ENCODE measurements at places on chromosomes 3 and 15.

DNA sequence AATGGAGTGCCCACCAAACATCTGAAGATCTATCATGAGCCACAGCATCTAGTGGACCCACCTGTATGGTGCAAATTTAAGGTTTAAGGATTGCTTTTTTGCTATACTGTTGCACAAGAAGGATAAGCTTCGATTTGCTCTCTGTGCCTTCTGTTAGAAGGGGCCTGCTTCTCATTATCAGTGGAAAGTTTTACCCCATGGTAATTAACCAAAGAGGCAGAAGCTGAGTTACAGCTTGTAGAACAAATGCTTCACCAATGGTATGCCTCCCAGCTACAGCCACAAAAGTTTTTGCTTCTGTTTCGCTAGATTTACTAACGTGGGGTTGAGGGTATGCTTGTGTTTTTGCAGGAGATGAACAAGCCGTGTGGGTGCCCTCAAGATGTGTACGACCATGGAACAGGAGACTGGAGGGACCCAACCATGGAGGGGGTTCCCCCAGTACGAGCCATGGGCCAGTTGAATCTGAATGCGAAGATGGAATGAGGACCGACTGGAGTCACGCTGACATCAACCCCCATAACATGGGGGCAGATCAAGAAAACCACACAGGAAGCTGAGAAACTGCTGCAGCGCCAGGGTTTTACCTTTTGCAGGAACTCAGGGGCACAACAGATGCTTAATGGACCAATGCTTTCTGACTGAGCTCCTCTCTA is 43.5 kb downstream of the ACAD9 start:
- peak; percentile 52 for DNase-seq

- DNase-seq = no peak
Measured at GRCh38 chr3:37030588-37030987, 37.3 kb downstream of the MLH1 start.

- DNase-seq = peak; percentile 68
Measured at GRCh38 chr15:75452364-75452864, 924 bp upstream of the SIN3A start.

- DNase-seq = no peak
Measured at GRCh38 chr3:57065588-57065987, 5.1 kb downstream of the SPATA12 start.

DNA sequence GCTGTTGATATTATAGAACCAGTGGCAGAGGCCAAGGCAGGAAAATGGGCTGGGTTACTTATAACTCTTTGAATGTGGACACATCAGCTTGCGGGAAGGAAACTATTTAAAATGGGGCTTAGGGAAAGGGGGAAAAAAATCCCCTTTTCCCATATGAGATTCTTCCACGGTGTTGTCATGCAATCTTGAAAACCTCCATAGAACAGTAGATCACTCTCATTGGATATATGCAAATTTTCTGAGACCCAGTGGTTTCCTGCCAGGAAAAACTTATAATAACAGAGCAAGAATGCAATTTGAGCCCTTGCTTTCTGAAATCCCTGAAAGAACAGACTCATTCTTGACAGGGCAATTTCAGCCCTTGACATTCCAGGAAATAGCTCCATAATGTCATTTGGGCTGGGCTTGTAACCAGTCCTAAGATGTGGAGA is 31.1 kb downstream of the TMEM212 start:
- no peak for DNase-seq

DNA sequence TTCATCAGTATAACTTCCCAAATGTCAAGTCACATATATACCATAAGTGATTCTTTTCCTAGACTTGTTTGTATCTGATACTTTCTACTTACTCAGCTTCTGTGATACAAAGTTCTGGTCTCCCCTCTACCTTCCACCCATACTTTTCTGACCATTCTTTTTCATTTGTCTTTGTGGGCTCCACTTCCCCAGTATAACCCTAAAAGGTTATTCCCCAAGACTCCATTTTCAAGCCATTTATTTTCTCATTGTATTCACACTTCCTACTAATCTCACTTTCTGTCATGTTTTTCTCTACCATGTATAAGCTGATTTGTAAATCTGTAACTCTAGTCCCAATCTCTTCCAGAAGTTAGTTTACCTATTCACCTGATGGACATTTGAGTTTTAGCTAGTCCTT is 34.0 kb downstream of the IQCB1 start:
- DNase-seq = no peak

- DNase-seq = no peak
Measured at GRCh38 chr3:182238126-182238525, 526.4 kb downstream of the SOX2 start.

DNA sequence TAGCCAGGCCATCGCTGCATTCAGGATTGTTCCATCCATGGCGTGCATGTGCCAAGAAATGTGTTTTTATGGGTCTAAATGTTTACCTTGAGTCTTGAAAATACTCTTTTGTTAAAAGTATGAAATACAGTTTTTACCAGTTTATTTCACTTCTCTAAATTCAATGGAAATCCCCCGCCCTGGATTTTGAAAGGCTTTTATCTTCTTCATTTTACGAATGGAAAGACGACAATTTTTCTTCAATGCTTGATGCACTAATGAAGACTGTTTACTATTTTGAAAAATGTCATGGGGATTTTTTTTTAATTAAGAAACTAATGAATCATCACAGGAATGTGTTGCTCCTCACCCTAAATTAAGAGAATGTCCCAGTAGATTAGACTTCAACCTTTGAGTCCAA is 83.5 kb downstream of the FAM81A start:
- DNase-seq = no peak

DNA sequence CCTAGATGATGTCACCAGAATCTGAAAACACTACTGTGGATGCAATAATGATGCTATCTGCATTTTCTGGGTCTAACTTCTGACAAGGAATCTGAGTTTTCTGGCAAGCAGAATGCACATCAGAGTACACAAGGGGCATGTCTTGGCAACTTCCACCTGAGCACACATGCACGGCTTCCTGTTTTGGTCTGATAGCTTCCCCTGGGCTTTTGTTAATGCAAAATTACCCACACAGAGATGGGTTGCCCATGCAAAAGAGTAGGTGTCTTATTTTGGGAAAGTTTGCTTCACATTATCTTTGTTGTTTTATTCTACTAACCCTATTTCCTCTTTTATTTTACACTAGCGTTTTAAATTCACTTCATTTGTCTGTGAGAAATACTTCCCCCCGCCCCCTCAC is 74.2 kb upstream of the SATB1 start:
- DNase-seq = peak; percentile 16

DNA sequence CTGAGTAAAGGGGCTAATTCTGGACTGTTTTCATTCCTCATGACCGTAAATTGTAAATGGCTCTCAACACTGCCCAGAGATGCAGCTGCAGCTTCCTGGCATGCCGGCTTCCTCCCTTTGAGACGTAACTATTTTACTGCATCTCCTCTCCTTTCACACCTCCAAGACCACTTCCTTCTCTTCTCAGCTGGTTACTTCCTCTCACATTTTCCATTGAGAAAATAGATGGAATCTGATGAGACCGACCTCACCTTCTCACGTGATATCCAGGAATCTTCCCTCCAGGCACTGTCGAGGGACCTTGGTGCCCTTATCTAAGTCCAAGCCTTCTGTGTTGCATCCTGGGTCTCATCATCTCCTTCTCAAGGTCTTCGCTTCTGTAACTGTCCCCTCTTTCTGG is 12.7 kb downstream of the LYSMD4 start:
- no peak for DNase-seq

DNA sequence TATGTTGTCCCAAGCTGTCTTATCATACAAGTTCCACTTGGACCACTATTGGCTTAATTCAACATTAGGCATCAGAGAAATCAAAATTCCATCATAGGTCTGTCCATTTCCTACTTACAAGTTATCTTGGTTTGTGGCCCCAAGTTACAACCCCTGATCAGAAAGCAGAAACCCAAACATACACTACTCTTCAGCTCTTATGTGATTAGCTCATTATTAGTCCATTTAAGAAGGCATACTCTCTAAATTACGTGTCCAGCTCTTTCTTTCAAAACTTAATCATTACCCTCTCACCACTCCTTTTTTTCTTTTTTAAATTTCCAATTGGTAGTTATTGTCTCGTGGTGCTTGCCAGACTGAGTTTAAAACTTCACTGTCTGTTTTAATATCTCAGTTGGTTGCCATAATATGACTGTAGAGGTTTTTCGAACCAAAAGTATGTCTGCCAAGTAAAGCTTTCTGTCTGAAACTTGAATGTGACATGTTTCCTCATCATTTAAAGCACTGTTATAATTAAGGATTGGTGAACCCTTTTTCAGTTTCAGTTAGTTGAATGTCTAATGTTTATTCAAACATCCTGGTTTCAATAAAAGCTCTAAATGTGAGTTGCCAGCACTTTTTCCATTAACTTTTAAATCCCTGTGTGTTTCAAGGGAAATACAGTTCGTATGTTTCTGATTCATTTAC is 150.3 kb downstream of the SAMMSON start:
- DNase-seq = no peak

DNA sequence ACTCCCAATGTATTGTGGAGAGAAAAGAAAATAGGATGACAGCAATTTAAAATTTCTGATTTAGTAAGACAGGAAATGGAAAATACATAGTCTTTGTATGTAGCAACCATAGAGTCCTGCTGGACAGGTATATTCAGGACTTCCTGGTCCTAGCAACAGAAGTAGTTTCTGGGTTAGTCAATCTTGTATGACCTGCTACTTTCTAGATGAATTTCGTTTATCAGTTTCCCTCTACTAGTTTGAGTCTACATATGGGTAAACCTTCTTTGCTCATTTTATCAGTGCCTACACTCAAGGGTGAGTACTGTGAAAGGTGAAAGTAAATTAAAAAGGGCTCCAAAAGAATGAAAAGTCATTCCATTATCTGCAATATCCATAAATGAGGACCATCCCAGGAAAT is 309.8 kb downstream of the UNC13C start:
- DNase-seq = no peak

DNA sequence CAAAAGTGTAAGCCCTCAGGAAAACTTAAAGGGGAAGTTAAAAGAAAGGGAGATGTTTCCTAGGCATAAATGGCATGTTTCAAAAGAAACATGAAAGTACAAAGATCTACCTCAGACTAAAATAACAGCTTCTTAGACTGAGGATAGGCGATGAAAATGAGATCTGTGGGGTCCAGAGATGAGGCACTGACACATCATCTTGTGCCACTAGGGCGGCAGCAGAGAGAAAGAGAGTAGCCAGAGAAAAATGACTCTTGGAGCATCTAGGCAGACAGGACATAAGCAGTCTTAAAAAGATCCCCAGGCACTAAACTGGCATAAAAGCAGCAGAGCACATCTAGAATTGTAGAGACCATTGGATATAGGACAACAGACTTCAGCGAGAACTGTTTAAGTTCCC is 42.5 kb upstream of the RFX7 start:
- DNase-seq = no peak
